ENCODE measurements at places on chromosomes 16 and 17.

DNA sequence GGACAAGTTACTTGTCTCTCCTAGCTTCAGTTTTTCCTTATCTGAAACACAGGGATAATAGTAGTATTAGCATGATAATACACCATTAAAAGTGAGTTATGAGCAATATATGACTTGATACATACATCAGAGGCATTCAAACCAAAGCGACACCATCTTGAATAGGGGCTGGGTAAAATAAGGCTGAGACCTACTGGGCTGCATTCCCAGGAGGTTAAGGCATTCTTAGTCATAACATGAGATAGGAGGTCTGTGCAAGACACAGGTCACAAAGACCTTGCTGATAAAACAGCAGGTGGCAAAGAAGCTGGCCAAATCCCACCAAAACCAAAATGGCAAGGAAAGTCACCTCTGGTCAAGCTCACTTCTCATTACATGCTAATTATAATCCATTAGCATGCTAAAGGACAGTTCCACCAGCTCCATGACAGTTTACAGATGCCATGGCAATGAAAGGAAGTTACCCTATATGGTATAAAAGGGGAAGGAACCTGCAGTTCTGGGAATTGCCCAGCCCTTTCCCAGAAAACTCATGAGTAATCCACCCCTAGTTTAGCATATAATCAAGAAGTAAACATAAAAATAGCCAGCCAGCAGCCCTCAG, 37.2 kb upstream of the HS3ST3A1 start:
- DNase-seq = no peak

- no peak for DNase-seq
These were observed 39.8 kb downstream of the CBFA2T3 start for GRCh38 chr16:88937206-88937621.

DNA sequence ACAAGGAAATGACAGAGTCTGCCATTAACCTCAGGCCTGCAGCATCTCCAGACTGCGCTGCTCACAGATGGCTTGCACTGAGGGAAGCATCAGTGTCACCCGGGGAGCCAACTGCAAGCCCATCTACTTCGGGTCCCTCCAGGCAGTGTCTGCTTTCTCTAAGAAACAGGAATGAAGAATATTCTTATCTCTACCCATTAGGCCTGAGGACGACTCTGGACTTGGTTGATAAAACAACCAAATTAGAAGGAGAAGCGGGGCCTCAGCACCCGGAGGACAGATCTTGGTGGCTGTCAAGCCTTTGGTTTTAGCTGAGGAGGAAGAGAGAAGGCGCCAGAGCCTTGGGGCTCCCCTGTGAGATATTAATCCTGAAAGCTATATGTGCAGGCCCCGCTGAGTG, 19.5 kb upstream of the MGAT5B start:
- no peak for DNase-seq

DNA sequence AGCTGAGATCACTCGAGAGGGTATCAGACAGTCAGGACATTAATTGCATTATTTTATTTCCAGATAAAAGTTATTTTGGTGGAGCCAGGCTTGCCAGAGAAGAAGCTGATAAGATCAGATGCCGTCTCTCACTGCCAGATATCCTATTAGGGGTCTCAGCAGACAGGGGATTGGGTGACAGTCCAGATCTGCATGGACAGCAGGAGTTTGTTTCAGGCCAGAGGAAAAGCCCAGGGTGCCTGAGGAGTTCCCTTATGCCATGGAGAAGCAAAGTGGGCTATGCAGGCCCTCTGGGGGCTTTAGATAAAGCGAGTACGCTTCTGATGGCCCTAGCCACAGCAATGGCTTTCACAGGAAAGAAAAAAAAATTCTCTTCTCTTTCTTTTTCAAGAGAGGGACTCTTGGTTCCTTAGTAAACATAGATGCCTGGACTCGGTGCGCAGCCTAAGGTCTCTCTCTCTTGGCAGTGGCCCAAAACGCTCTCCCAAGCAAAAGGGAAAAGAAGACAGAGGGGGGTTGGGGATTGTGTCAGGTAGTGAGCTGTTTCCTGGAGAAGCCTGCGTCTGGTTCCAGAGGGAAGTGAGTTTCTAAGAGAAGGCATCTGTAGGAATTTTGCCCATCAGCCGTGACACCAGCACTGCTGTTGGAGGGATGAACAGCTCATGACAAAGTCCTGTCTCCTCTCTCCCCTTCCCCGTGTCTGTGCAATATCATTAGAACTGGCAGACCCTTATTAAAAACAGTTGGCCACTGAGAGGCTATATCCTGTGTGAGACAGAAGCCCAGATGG, 166.3 kb upstream of the FOXF1 start:
- no peak for DNase-seq

DNA sequence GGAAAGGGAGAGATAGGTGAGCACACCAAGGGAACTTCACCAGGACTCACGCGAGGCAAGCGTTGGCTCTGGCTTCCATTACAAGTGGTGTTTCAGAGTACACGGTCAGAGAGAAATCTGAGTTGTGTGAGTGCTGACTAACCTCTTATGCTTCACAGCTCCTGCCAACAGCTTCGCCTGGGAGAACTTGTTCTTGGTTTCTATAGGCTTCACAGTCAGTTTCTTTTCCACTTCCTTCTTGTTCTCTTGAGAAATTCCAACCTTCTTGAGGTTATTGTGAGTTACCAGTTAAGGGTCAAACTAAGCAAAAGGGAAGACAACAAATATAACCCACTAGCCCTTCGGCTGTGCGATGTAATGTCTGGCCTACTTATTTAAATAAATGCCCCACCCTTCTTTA, 18.9 kb downstream of the PSME3IP1 start:
- DNase-seq = no peak

- DNase-seq = peak; percentile 63
These were observed 11.4 kb downstream of the CHST4 start for GRCh38 chr16:71537643-71538042.

DNA sequence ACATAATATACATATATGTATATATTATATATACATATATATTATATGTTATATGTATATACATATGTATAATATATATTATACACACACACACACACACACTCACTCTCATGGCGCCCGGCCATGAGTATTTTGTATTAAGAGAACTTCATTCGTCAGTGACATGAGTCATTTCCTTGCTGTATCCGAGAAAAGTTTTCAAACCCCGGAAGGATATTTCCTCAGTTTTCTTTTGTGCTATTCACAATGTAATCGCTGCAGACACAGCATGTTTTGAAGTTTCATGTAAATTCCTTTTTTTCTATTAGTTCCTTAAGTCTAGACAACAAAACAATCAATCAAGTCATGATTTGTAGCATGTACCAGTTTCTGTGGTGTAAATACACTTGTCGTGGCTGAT, 33.3 kb downstream of the OR1D5 start:
- no peak for DNase-seq

- DNase-seq = no peak
These were observed 45.2 kb upstream of the KPNB1 start for GRCh38 chr17:47604598-47604927.

GRCh38 chr17:74151551-74152315, 51.7 kb upstream of the RPL38 start:
- DNase-seq = no peak

DNA sequence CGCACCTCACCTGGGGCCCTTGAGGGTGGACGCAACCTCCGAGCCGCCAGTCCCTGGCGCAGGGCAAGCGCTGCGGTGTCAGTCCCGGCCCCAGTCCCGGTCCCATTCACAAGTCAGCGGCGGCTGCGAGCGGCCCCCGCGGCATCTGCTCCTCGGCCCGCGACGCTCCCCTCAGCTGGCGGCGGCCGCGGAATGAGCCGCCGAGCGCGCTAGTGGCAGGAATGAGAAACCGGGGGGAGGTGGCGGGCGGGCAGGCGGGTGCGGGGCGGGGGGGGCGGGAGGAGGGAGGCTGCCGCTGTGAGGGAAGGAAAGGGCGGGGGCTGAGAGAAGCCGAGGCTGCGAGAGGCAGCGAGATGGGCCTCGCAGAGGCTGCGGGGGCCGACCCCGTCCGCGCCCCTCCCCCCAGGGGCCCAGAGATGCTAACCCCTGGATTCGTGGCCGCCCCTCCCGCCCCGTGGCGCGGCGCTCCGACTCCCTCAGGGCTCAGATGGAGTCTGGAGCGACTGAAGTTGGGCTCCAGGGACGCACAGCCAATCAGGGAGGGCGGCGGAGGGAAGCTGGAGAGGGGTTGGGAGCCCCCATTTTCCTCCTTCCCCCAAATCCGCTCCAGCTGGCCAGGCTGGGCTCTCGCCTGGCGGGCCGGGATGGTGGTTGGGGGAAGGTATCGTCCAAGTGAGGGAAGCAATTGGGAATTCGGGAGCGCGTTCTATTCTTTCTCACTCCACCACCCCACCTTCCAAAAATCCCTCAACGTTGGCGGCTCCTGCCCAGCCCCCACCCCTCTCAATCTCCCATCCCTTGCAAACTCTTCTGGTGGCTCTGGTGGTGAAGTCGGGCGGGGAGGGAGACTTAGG, at the start of gene CDH11:
TSS of gene CDH11 (minus strand) at position 194 of the 854 bp plus-strand sequence. CDS start 117,194 bp downstream, outside the sequence.
- DNase-seq = peak; percentile 49

DNA sequence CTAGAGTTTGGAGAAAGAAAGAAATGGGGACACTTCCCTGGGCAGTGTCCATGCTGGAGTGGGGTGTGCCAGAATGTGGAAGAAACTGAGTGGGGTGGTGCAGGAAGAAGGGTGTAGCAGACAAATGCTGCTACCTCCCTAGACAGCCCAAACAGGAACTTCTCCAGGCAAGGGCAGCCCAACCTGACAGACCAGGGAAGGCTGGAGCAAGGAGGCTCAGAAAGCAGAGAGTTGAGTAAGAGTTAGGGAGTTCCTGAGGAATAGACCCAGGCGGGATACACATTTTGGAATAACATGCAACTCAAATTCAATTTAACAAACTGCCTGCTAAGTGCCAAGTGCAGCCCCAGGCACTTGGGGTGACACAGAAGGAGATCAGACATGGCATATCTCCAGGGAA, 1.0 kb upstream of the MYO18A start:
- no peak for DNase-seq

DNA sequence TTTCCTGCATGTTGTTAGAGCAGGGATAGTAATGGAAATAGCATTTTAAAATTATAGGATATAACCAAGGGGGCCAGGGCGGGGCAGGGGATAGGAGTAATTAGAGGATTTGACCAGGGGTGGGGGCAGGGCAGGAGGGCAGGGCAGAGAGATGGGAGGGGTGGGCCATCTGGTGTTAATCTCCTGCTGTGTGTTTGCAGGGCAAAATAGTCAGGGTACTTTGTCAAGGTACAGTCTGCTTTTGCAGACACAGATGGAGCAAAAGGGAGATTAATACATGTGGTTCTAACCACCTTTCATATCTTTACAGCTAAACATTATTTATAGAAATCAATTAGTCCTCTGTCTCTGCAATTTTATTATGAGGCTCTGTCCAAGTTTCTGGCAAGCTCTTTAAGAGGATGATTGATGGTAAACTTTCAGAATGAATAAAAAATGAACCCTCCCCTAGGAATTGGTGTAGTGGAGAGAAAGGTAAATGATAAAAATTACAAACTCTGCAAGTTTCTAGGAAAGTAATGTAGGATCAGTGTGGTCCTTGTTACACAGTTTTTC, 6.6 kb downstream of the ANKFN1 start:
- no peak for DNase-seq

DNA sequence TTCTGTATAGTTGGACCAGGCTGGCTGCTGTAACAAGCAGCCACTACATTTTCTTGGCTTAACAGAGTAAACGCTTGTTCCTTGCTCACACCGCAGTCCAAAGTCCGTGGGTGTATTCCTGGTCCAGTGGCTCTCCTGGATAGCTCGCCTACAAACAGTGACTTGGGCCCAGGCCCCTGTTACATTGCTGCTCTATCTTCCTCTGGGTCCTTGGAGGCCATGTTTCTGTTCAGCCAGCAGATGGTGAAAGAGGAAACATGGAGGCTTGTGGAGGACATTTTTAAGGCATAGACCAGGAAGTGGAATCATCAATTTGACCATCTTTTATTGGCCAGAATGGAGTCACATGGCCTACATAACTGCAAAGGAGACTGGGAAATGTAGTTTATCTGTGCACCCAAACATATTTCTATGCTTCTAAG, 55.1 kb downstream of the ATP2C2 start:
- peak; percentile 57 for DNase-seq

- DNase-seq = no peak
These were observed 576.0 kb upstream of the HSBP1 start for GRCh38 chr16:83231729-83232128.

- no peak for DNase-seq
These were observed 190.9 kb upstream of the CDH11 start for GRCh38 chr16:65312795-65313194.

DNA sequence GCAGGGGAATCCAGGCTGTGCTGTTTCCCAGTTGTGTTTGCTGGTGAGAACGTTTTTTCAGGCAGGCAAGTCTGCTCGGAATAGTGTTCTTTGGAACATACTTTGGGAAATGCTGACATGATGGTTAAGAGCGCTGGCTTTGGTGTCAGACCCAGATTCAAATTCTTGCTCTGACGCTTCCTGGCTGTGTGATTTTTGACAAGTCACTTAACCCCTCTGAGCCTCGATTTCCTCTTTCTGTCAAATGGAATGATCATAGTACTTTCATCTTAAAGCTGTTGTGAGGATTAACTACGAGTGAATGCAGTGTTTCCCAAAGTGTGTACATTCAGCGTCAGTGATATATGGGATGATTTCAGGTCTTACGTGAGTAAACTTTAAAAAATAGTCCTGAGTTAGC, 4.8 kb downstream of the FBRS start:
- no peak for DNase-seq

GRCh38 chr17:44757918-44758413, 822 bp upstream of the ADAM11 start:
- no peak for DNase-seq

DNA sequence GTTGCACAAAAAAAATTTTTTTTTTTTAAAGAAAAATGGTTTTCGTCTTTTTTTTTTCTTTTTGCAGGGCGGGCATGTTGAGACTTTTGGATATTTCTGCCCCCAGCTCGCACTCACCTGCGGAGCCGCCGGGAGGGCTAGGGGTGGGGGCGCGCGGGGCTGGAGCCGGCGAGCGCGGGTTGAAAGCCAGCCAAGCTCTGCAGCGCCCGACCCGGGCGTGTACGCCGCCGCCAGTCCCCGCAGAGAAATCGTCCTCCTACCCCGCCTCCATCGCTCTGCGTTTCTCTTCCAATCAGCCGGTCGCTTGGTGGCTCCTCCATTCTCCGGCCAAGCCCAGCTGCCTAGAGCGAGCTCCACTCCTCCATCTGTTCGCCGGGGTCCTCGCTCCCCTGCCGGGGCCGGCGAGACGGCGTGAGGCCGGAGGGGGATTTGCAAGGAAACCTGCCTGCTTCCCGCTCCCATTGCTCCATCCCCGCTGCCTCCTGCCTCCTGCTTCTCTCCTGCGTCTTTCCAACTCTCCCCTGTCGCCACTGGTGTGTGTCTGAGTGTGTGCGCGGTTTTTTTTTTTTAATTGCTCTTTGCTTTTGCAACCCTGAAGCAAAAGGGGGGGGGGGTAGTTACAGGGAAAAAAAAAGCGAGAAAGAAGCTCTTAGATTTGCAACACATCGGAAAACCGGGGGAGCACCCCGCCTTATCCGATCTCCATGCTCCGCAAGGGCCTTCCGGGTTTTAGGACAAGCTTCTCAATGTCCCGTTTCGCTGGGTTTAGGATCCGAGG, 1.8 kb upstream of the UBTF start:
- DNase-seq = peak; percentile 78

- DNase-seq = no peak
These were observed 219.5 kb downstream of the NTN1 start for GRCh38 chr17:9240659-9241370.
